ENCODE measurements at places on chromosomes 3 and 15.

DNA sequence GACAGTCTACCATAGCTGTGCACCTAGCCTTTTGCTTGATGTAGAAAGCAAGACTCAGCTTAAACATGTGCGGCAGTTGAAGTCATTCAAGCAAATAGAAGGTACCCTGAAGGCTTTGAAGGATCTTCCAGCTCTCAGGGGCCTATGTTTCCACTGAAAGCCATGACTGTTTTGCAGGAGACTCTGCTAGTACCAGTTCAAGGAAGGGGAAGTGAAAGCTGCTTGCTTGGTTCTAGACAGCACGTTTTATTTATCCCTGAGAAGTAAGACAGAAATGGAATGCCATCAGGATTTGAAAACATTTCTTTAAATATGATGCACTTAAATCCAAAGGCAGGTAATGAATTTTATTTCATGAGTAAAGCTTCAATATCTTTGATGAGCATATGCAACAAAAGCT, 311.4 kb downstream of the PDCD6IP start:
- DNase-seq = no peak

DNA sequence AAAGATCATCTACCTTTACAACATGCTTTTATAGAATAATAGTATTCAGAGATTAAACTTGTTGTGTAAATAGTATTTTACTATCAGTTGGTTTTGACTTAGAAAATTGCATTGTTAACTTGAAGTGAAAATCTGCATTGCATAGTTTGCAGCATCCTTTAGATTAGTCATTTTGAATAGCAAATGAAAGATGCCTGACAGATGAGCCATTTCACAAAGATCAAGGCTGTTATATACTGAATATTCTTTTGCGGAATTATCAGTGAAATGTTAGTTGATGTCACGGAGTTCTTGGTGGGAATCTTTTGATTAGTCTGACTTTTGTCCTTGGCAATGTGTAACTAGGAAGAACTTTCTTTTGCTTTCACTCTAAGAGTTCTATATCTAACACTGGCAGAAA, 24.5 kb downstream of the RSRC1 start:
- DNase-seq = no peak

DNA sequence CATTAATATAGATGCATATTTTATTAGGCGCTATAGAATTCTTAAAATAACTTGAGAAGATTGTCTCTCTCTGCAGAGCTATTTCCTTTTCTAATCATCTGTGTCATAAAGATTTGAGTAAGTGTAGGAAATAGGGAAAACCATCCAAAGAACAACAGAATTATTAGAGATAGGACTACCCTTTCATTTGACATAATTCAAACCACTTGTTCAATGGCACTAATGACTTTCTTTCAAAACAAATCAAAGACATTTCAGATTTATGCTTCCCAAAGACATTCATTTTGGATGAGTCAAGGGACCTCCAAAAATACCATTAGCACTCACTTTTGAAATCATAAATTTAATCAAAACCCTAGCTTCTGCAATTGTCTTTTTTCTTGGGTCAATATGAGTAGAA, 29.5 kb downstream of the PRICKLE2 start:
- no peak for DNase-seq

- no peak for DNase-seq
Observed at GRCh38 chr15:92819278-92820235, 80.6 kb upstream of the CHD2 start.
